ENCODE measurements at places on chromosomes 12 and 14. TPM values are rescaled to one million over a fixed set of nuclear protein-coding genes. Genes with fewer than 3 reads are reported as not detected.

DNA sequence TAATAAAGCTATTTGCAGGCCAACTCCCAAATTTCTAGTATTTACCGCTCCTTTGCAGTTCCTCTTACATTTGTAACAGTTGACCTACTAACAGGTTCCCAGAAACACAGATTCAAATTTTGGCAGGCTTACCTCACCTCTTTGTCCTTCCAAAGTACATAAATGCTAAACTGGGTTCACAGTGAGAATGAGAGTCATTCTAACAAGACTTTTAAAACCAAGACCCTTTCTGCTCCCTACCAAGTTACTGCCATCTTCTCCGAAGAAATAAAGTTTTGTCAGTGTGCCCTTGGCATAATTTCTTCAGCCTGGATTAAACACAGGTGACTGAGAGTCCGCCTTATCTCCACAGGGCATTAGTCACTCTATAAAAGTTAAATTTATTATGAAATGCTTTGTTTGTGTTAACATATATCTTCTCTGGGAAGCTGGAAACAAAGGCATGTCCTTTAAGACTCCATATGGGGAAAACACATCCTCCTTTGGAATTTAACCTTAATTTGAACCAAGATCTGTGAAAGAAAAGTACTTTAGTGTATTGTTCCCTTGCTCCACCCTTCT is 28.2 kb downstream of the FOXA1 start:
- no peak for DNase-seq
- H3K4me1 ChIP-seq = peaks cover 19% of the 10 kb centered on the region
- H3K4me3 ChIP-seq = no peak overlapping the region

- H3K27ac ChIP-seq = no peak overlapping the region
- no peak for DNase-seq
- H3K36me3 ChIP-seq = no peaks in the 10 kb centered on the region
These were observed 3.6 kb upstream of the DNAJC22 start for GRCh38 chr12:49342914-49343731.

GRCh38 chr12:3803865-3804472 is 51.1 kb upstream of the CRACR2A start:
- peak; percentile 59 for DNase-seq
- no peaks in the 10 kb centered on the region for H3K27me3 ChIP-seq
- H3K27ac ChIP-seq = no peak overlapping the region

- no peak overlapping the region for H3K4me3 ChIP-seq
- DNase-seq = no peak
- H3K36me3 ChIP-seq = no peaks in the 10 kb centered on the region
- H3K27me3 ChIP-seq = no peaks in the 10 kb centered on the region
These were observed 74.0 kb downstream of the PLEKHG3 start for GRCh38 chr14:64778104-64778754.

DNA sequence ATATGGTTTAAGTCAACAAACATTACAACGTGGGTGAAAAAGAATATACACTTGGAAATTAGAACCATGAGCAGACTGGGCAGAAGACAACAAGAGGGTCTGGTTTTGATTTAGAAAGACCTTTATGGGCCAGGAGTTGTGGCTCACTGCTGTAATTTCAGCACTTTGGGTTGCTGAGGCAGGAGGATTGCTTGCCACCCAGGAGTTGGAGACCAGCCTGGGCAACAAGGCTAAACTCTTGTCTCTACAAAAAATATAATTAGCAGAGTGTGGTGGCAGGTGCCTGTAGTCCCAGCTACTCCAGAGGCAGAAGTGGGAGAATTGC is 2.7 kb upstream of the NFKBIA start:
- DNase-seq = no peak
- no peaks in the 10 kb centered on the region for H3K27me3 ChIP-seq
- no peak overlapping the region for H3K4me3 ChIP-seq
- peaks cover 13% of the 10 kb centered on the region for H3K36me3 ChIP-seq

GRCh38 chr14:42965512-42965911 is 1358.8 kb downstream of the LRFN5 start:
- no peaks in the 10 kb centered on the region for H3K27me3 ChIP-seq
- H3K4me1 ChIP-seq = no peaks in the 10 kb centered on the region
- H3K27ac ChIP-seq = no peak overlapping the region
- no peak overlapping the region for H3K4me3 ChIP-seq

DNA sequence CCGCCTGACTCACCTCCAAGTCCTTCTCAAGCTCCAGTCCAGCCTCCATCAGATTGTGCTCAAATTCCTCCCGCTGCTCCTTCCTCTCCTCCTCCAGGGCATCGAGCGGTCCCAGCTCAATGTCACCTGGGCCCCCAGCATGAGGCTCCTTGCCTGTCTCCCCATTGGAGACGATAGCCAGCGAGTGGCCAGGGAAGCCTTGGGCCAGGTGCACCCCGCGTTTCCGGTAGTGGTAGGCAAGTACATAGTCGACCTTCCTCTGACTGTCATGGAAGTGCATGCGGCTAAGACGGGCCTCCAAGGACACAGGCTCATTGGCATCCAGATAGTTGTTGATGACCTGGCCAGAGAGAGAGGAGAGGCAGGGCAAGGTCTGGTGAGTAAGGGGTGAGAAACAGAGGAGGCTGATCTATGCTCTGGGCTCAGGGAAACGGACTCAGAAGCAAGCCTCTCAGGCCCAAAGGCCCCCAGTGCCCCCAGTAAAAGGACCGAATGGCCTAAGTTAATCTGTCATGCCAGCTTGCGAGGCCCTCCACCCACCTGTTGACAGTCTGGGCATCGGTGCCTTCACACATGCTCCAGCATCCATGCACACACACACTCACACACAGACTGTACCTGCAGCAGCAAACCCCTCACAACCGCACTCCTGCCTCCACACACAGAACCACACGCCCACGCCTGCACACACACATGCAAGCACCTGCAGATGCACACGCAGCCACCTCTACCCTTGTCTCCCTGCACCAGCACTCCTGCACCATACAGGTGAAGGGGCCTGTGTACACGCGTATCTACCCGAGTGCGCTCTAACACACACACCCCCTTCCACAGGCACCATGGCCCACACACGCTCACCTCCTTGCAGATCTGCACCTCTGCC is 23.8 kb downstream of the ANO2 start:
- H3K27me3 ChIP-seq = peaks cover 22% of the 10 kb centered on the region
- no peak for DNase-seq
- no peaks in the 10 kb centered on the region for H3K36me3 ChIP-seq
- H3K4me3 ChIP-seq = no peak overlapping the region

GRCh38 chr14:49755378-49755777 is 12.6 kb upstream of the KLHDC2 start:
- no peak overlapping the region for H3K4me3 ChIP-seq
- no peak overlapping the region for H3K27ac ChIP-seq
- no peaks in the 10 kb centered on the region for H3K27me3 ChIP-seq
- DNase-seq = no peak

GRCh38 chr12:130916241-130916911 is 37.3 kb upstream of the ADGRD1 start:
- H3K36me3 ChIP-seq = no peaks in the 10 kb centered on the region
- no peaks in the 10 kb centered on the region for H3K27me3 ChIP-seq
- H3K27ac ChIP-seq = no peak overlapping the region
- H3K4me3 ChIP-seq = no peak overlapping the region
- H3K4me1 ChIP-seq = peaks cover 25% of the 10 kb centered on the region
- peak; percentile 42 for DNase-seq

DNA sequence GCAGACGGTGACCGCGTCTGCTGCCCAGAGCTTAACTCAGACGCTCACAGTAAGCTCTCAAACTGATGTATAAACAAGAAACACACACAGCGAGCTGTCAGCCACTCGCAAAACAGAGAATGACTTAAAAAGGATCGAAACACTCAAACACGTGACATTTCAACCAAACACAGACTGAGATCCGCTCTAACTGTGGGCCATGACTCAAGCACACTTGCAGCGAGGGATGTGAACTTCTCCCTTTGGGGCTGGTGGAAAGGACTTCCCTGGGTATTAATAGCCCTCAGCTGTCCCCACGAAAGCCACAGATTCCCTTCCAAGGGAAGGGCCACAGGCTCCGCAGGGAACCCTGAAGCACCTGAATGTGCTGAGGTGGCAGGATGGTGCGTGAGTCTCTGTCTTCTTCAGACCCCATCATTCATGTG is 29.1 kb downstream of the CCDC88C start:
- no peaks in the 10 kb centered on the region for H3K36me3 ChIP-seq
- DNase-seq = no peak
- H3K27ac ChIP-seq = no peak overlapping the region
- no peak overlapping the region for H3K4me3 ChIP-seq

DNA sequence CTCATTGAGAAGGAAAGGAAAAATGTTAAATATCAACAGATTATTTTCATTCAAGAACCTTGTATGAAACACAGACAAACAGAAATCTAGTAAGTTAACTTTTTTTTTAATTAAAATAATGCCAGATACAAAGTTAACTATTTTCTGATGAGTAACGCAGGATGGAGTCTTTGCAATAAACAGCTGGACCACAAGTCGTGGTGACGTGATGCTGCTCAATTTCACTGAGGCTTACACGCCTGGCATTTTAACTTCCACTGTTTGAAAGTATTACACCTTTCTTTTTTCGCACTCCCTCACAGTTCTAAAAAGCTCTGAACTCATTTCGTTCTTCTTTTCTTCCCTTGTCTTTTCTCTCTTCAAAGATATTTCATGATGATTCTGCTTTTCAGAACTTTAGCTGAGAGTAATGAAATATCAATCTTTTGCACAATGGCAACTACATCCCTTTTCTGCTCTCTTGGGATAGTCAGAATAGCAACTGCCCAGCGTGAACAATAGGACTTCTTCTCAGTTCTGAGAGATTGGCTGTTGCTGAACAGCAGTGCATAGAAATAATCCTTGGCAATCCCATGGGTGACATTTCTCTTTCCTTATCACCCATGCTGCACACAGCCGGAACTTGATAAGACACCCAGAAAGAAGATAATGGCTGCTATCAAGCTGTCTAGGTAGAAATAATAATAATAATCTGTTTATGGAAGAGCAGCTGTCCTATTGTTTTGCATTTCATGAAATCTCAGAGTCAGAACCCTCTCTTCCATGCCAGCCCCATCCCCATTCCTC is 160.5 kb downstream of the BTG1 start:
- no peaks in the 10 kb centered on the region for H3K4me1 ChIP-seq
- H3K27ac ChIP-seq = no peak overlapping the region
- no peaks in the 10 kb centered on the region for H3K27me3 ChIP-seq
- no peak for DNase-seq
- no peak overlapping the region for H3K4me3 ChIP-seq

CLEC9A gene
- total RNA-seq = not detected

TROAP gene
- total RNA-seq = 27.0 TPM

RACGAP1 gene
- 57.9 TPM for total RNA-seq

NGB gene
- not detected for total RNA-seq

SRRM4 gene
- not detected for total RNA-seq

PLEKHH1 gene
- total RNA-seq = 8.6 TPM

CLEC6A gene
- not detected for total RNA-seq

NRL gene
- total RNA-seq = 4.7 TPM

Data from HepG2 (cell line).